ENCODE measurements at places on chromosomes 3 and 15.

GRCh38 chr15:70045045-70045444, 52.7 kb downstream of the TLE3 start:
- DNase-seq: no peak

DNA sequence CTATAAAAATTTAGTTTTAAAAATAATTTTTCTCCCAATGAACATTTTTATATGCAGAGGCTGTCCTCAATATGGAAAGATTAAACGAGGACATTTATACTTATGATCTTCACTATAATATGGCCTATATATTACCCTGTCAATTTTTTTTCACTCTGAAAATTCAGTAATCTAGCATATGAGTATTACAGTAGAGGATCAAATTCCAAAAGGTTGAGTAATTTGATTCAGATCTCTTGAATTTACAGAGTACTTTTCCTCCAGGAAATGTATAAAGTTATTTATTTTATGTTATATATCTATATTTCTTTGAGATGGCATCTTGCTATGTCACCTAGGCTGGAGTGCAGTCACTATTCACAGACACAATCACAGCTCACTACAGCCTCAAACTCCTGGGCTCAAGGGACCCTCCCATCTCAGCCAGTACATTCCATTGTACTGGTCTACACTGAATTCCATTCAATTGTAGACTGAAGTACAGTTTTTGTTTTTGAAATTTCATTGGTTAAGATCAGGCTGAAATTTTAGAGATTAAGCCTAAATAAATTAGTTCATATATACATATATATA, 16.3 kb upstream of the TRPM7 start:
- no peak for DNase-seq

GRCh38 chr3:132268956-132269355, 48.3 kb upstream of the ACP3 start:
- DNase-seq: no peak

GRCh38 chr3:31728403-31728802, 195.7 kb downstream of the STT3B start:
- no peak for DNase-seq

GRCh38 chr3:139340784-139341183, 3.0 kb upstream of the MRPS22 start:
- no peak for DNase-seq

- DNase-seq: no peak
These were observed 23.1 kb downstream of the MAPKBP1 start for GRCh38 chr15:41797201-41797944.

GRCh38 chr3:155194973-155195957, 98.2 kb downstream of the STRIT1 start:
- DNase-seq: no peak

DNA sequence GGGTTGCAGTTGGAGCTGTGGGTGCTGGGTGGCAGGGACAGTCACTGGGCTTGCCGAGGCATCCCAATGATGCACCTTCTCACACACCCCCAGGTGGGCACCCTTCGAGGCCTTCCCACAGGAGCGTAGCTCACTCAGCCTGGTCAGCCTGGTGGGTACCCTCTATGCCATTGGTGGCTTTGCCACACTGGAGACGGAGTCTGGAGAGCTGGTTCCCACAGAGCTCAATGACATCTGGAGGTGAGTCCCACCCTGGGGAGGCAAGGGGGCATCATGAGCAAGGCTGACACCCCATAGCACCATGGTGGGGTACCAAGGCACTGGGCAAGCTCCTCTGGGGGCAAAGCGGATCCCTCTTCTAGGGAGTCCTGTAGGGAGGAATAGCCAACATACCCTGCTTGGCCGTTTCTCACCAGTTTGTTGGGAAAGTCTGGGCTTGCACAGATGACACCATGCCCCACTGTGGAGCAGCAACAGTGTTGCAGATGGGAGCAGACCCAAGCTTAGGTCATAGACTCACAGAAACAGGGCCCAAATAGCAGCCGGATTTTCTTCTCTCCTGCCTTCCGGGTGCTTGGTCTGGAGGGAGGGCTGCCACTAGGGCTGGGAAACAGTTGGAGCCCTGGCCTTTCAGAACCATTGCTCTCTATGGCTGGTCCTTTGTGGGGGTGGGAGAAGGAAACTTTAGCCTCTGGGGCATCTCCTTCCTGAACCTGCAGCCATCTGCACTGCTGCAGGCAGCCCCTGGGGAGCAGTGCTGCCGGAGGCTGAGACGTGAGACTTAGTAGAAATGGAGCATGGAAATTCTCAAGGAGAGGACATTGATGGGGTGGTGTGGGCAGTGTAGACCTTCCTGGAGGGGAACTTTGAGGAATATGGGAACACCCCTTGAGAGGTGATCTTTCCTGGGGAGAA, 5.7 kb downstream of the KLHL40 start:
- DNase-seq: no peak

DNA sequence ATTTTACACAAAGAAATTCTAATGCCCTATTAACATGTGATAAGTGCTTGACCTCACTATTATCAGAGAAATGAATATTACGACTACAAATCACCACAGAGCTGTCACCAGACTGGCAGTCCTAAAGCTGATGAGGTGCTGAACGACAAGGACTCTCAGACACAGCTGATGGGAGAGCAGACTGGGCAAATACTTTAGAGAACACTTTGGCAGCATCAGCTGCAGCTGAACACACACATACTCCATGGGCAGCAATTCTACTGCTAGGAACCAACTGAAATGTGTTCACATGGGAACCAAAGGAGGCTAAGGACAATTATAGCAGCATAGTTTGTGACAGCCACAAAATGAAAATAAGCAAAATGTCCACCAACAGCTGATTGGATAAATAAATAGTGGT, 45.5 kb downstream of the SUSD5 start:
- no peak for DNase-seq

DNA sequence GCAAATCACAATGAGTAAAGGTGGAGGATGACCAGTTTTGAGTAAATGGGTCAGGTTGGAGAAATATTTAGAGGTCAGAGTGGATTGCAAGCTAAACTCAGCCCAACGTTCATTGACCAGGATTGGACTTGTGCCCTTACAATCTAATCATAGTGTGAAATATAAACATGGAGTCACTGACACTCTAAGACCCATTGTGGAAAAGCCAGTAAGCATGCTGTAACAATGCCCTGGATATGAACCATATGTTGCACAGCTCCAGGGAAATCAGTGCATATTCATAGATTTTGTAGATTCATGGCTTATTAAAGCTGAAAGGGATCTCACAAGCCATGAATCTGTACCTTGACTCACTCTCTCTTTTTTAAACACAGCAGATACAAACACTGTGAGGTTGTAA, 660.2 kb upstream of the LMCD1 start:
- DNase-seq: no peak

DNA sequence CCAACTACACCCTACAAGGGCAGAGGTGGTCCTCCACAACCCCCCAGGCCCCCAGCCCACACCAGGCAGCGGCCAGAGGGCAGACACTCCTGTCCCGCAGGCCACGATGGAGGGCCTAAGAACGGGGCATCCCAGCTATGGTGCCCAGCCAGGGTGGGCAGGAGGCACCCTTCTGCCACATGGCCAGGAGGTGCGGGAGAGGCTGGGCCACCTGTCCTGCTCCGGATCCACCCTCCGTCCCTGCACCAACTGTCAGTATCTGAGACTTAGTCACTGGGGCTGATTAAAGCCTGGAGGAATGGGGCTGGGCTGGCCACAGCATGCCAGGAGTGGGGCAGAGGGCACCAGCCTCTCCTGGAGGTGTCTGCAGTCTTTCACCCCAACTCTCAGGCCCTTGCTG, 37.9 kb downstream of the TNK2 start:
- no peak for DNase-seq

DNA sequence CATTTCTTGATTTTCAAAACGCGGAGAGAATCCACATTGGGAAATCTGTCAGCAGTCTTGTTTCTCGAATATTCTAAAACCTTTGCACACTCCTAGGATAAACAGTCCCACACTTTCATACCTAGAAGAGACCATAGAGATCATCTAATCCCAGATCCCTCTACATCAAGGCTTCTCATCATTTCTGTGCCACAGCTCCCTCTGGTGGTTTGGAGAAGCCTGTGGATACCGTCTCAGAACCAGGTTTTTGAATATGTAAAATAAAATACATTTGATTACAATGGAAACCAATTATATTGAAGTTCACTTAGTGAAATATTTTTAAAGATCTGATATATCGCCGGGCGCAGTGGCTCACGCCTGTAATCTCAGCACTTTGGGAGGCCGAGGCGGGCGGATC, 211.9 kb upstream of the GOLGA6L4 start:
- DNase-seq: peak; percentile 4

DNA sequence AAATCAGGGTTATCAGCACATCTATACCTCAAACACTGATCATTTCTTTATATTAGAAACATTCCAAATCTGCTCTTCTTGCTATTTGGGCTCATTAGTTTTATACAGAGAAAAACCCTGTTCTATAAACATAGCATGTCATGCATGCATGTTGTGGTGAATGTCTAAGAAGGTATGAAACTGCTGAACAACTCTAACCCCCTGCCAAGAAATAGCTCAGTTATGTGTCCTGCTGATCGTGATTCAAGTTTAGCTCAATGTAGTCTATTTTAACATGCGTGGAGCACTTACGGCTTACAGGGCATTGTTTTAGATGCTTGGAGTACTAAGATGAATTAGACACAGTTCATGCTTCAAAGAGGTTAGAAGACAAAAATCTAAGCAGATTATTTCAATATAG, 35.8 kb downstream of the MYH15 start:
- no peak for DNase-seq

DNA sequence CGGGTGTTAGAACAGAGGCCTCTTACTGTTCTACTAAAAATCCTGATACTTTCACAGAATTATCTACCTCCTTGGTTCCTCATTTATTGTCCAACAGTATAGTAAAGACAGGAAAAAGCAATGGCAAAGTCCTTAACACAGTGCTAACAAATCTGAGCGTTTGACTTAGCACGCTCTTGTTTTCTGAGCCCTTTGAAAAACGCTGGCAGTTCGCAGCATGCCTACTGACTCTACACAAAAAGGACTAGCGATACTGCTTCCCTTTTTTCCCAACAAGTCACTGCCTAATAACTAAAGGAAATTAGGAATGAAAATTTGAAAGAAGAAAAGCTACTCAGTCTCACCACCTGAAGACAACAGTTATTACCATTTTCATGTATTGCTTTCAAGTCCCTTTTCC, 34.8 kb upstream of the CEMIP start:
- DNase-seq: no peak

DNA sequence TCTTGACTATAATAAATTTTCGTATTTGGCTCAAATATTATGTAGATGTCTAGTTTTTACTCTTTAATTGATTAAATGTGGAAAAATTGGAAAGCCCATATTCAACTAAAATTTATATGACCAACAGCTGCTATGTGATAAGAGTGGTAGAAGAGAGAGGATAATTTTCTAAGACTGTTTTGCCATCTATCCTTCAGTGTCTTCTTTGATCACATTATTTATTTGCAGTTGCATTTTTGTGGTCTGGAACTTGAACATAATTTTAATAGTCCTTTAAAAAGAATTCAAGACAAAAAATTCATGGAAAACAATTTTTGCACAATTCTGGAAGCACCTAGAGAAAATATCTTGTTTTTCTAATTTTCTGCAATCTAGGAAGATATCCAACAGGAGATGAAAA, 213.3 kb upstream of the THBS1 start:
- no peak for DNase-seq

- no peak for DNase-seq
These were observed 19.7 kb downstream of the TM4SF4 start for GRCh38 chr3:149494022-149494758.

DNA sequence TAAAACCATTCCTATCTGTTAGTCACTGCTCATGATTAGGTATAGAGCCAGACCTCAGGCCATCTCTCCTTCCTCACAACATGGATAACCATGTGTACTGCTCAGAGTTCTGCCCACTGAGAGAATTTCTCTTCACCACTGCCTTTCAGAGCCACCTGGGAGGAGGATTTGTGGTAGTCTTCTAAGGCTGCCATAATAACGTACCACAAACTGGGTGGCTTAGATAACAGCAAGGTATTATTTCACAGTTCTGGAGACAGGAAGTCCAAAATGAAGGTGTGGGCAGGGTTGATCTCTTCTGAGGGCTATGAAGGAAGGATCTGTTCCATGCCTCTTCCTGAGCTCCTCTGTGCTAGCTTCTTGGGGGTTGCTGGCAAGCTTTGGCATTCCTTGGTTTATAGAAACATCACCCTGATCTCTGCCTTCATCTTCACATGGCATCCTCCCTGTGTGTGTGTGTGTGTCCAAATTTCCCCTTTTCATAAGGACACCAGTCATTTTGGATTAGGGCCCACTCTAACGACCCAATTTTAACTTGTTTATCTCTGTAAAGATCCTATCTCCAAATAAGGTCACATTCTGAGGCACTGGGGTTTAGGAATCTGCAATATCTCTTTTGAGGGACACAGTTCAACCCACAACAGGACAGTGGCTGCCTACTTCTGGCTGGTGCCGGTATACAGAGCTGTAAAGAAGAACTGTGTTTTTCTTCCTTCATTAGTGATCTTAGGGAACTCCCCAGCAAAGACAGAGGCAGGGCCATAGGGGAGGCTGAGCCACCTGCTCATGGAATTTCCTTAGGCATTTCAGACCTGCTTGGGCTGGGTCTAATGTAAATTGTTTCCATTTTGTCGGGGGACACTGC, 42.1 kb upstream of the NOX5 start:
- no peak for DNase-seq

DNA sequence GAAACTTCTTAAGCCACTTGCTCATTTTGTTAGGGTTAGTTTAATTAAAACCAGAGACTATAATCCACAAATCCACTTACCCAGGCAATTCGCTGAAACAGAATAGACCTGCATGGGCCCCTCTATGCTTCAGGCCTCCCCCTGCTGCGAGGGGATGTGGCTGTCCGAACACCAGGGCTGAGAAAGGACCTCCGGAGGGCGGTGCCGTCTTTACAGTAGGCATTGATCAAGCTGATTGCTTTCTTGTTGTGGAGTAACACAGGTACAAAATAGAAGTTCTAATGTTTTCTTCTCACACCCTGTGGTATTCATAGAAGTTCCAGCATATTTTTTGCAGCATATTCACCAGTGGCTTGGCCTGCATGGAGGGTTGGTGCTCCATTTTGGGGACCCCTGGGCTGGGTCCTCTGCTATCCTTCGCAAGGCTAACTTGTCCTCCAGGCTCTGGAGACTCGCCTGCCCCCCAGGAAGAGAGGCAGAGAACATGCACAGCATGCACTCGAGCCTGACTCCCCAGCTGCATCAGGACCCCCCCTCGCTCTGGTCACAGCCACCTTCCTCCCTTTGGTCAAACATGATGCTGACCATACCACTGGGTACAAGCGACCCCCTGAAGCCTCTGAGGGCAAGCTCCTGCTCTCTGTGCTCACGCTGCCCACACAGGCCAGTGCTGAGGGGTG, 55.3 kb downstream of the TPRA1 start:
- no peak for DNase-seq

GRCh38 chr3:126117212-126117611, 33.3 kb upstream of the SLC41A3 start:
- no peak for DNase-seq
